ENCODE measurements at places on chromosomes 7 and 10.

GRCh38 chr7:98186452-98187137, 24.6 kb upstream of the BHLHA15 start:
- no peak for DNase-seq

DNA sequence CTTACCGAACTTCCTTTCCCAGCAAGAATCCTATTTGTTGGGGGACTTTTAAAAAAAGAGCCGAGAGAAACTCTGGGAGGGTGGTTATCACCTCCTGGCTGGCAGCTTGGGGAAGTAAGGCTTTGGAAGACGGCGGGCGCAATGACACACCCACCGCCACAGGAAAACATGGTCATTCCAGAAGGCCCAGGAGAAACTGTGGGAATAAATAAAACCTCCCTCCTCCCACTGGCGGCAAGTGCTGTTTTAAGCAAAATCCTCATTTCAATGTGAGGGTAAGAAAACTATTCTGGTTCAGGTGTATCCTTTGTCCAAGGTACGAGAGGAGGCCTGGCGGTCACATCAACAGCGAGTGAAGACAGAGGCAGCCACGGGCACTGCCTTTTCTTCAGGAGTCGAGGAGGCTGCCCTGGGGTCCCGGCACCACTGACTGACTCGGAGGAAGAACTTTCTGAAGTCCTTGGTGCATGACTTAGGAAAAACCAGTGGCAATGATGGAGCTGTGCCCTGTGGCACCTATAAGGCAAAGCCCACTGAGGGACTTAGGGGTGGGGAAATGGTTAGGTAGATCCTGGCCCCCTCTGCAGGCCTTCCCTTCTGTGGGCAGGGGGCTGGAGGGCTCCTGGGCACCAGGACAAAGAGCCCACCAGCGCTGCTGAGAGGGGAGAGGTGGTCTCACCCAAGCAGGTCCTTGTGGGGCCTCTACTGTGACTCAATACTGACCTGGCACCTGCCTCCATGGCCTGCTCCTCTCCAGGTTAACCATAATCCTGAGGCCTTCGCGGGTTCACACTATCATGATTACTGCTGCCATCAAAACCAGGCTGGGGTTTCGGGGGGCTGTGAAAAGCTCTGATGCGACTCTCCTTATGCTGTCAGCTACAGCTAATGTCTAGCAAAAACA, 21.4 kb downstream of the DNAJB12 start:
- DNase-seq, result no peak

DNA sequence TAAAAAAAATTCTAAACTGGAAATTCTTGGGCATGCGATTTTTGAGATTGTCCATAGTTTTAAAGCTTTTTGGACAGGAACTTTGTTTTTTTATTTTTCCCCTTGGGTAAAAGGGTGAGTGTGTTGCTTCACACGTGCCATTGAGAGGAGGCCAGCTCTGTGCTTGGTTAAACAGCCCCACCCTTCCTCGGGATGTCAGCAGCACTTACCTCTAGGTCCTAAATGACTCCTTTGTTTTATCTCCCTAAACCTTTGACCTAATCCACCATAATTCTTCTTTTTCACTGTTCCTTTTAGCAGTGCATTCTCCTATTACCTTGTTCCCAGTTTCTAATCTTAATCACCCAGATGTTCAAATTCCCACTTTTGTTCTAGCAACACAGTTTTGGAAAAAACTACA, 83.5 kb downstream of the SEMA3D start:
- DNase-seq, result no peak

DNA sequence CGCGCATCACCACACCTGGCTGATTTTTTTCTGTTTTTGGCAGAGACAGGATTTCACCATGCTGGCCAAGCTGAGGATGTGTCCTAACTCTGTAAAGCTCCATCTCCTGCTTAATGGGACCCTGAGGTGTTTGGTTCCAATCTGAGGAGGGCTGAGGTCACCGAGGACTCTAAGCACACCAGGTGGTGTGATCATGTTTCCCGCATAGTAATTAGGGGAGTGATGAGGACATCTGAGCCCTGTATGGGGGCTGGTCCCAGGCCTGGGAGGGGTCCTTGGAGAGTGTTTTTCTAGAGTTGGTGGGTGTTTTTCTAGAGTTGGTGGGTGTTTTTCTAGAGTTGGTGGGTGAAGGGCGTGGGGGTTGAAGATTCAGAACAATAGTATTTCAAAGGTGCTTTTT, 3.0 kb upstream of the ABHD11 start:
- no peak for DNase-seq

DNA sequence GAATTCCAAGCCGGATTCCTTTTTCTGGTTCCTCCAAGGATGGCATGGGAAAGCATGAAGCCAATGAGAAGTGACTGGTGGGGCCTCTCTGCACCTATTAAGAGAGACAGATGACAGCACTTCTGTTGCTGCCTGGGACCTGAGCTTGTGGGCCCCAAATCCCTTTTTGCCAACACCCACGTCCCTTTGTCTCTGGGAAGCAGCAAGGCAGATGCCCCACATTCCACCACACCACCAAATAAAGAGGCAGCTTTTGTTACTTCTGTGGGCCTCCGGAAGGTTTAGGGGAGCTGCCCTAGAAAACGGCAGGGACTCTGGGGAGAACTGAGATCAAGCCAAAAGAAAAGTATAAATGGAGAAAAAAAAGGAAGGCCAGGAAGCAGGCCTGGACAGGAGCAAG, 3.4 kb downstream of the CCDC136 start:
- no peak for DNase-seq

DNA sequence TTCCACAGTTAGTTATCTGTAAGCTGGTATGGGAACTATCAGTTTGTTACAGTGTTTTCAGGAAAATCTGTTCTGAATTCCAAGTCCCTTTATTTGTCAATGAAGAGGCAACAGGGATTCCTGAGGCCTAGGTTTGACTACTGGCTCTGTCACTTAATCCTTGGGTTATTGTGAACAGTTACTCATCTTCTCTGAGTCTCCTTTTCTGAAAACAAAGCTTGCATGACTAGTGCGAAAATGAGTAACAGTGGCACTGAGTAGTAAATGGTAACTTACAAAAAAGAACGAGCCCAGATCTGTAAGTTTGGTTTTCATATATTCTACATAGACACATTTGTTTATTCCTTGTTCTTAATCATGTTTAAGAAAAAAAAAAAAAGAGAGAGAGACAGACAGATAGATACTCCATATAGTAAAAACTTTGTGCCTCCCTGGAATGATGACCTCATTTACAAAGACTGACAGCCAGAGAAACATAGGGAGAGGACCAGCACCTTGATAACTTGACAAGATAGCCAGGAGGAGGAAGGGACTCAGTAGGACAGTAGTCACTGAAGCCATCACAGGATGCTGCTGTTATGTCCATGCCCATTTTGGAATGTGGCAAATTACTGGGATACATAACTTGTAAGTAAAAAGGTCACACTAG, 1.9 kb downstream of the MRPS33 start:
- no peak for DNase-seq

- DNase-seq, result no peak
These were observed 3.9 kb upstream of the SPAG6 start for GRCh38 chr10:22341190-22341925.

DNA sequence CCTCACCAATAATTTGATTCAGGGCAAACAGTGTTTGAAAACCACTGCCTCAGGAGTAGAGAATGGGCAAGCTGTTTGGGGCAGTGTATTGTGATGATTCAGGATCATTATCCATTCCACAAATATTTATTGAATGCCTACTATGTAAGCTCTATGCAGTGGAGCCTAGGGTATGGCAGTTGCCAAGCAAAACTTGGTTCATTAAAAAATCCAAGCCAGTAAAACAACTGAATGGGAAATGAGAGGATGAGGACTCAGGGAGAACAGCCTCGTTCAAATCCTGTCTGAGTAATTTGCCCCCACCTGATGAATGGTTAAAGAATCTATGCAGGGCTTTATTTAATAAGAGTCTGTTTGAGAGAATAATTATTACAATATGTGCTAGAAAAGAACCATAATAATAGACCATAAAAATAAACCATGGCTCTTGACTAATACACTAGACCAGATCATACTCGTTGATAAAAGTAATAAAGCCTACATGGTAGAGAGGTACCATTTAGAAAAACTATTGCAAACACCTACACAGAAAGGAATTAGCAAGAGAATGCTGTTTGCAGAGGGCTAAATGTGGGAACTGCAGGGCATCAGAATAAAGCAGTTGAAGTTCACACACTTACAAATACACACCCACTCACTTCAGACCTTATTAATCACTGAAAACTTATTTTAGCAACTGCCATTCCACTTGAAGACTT, 71.7 kb downstream of the CREB5 start:
- no peak for DNase-seq

- DNase-seq, result no peak
These were observed 159.3 kb downstream of the DYNC1I1 start for GRCh38 chr7:95931460-95932232.

DNA sequence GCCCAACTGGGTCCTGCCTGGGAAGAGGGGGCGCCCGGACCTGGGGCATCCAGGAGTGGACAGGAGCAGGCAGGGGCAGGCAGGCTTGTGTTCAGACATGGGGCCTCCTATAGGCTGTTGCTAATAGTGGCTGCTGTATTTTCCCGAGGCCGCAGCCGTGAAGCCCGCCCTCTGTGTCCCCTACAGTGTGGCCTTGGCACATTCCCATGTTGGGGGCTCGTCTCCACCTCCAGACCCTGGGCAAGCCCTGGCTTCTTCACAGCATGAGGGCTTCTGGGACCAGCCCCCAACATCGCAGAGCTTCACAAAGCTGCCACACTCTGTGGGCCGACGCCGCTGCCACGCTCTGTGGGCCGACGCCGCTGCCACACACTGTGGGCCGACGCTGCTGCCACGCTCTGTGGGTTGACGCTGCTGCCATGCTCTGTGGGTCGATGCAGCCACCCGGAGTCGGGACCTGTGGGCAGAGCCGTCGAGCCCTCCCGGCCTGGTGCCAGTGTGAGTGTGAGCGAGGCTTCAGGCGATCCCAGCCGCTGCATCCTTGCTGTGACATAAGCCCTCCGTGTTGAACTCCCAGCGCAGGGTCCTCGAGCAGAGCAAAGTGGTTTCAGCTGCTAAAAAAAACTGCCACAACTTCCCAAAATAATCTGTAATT, 109.0 kb downstream of the INPP5A start:
- DNase-seq, result no peak

GRCh38 chr7:148695953-148696352, 2.8 kb upstream of the CUL1 start:
- DNase-seq, result no peak

- no peak for DNase-seq
These were observed 844.9 kb upstream of the PHF14 start for GRCh38 chr7:10128748-10129147.

DNA sequence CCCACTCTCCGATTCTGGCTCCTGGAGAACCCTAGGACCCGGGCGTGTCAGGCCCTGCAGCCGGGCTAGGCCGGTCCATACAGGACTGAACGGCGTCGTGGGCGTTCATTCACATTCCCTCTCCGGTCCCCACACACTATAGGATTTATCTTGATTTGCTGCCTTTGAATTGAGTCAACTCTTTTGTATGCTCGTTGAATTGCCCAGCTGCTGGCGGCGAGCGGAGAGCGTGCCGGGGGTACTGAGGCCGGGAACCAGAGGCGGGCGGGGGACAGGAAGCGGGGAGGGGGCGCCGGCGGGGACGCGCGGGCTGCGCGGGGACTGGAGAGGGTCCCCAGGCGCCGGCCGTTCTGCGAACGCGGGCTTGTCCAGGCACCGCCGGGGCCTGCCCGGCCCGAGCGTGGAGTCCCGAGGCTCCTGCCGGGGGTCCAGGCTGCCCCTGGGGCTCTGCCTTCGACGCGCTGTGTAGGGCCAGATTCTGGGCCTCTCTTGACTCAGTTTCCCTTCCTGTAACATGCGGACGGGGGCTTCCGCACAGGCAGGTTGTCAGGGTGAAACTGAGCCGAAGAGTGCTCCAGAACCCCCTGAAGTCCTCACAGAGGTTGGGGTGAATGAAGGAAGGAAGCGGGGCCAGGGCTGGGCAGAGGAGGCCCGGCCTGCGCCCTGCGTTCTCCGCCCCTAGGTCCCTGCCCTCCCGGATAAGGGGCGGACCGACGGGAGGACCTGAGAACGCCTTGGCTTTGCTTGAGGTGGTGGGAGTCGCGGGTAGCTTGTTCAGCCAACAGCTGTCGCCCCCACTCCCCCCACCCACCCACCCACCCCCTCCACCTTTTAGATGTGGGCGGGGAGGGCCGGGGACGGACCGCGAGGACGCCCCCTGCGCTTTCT, 769 bp upstream of the ELFN1 start:
- no peak for DNase-seq

- no peak for DNase-seq
These were observed 75.9 kb downstream of the AFAP1L2 start for GRCh38 chr10:114328441-114328812.

GRCh38 chr10:116241085-116241484, 31.9 kb downstream of the GFRA1 start:
- DNase-seq, result no peak

DNA sequence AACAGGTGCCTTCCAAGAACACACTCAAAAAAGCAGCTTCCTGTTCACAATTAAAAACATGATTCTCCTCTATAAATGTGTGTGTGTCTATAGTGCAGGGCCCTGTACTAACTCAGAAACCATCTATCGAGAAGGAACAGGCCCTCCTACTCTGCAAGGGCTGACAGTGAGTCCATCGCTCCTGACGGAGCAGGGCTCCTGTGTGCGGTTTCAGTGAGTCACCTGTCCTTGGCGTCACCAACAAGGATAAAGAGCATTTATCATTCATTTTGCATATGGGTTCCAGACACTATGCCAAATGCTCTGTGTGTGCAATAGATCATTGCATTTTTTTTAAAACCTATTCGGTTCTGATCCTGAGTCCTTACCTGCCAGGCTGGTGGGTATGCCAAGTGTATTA, 63.7 kb downstream of the TACC2 start:
- DNase-seq, result no peak

DNA sequence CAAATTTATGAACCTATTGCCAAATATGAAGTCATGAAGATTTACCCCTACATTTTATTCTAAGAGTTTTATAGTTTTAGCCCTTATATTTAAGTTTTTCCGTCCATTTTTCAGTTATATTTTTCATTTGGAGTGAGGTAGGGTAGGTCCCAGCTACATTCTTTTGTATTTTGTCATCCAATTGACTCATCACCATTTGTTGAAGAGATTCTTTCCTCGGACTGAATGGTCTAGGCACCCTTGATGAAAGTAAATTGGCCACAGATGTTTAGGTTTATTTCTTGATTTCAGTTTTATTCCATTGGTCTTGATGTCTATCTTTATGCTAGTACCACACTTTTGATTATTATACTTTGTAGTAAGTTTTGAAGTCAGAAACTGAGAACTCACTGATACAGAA, 22.7 kb downstream of the CYP2C19 start:
- no peak for DNase-seq

- DNase-seq, result no peak
These were observed 217.6 kb downstream of the USP6NL start for GRCh38 chr10:11393858-11394257.

- no peak for DNase-seq
These were observed 119.6 kb upstream of the AFAP1L2 start for GRCh38 chr10:114523876-114524275.

DNA sequence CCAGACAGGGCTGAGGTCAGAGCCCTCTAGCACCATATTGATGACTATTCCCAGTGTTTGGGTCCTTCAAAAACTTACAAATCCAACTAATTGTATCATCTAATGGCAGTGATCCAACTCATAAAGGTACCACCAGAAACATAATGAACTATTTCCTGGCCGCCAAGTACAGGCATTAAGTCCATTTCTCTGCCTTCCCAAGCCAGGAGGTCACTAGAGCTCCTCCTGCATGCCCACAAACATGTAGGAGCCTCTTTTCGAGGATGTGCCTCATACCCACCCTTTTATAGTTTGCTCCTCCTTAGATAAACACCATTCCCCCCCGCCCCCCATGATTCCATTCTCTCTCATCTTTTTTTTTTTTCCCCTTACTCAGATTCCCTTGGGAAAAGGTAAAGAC, 91.3 kb downstream of the CHN2 start:
- DNase-seq, result no peak
